WERI-Rb-1 (cell line): ENCODE measurements at places on chromosomes 16 and 17.

GRCh38 chr17:62690168-62690897, 62.9 kb downstream of the MRC2 start:
- DNase-seq = peak; percentile 21

GRCh38 chr17:38608648-38609047, 2.9 kb upstream of the SRCIN1 start:
- no peak for DNase-seq

- DNase-seq = no peak
Observed at GRCh38 chr16:87367529-87367928, 16.0 kb downstream of the FBXO31 start.

DNA sequence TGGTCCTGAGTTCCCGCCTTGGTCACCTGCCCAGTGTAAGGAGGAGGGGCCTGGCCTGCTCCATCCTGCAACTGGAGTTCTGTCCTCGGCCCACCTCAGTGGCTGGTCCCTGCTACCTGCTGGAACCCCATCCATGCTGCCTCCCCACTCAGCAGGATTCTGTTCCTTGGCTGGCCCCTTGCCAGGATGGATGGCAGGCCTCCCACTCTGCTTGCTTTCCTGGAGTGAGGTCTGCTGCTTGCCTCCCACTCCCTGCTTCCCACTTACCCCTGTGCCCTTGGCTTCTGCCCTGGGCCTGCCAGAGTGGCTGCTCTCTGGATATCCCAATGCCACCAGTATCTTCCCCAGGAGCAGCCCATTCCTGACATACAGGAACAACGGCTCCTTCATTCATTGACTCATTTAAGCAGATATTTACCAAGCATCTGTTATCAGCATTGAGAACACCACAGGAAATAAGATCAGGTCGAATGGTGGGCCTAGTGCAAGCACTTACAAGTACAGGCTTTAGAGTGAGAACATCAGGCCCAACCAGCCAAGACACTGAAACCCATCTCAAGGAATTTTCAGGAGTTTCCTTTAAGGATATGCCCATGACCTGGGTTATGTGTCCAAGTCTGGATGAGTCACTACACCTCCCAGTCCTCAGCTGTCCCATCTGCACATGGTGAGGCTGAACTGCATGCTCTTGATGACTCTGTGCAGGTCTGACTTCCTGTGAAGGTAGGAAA, 17.0 kb upstream of the RPRML start:
- DNase-seq = no peak

GRCh38 chr17:17911001-17911613, 61.1 kb downstream of the TOM1L2 start:
- peak; percentile 35 for DNase-seq

GRCh38 chr17:10151667-10152496, 46.5 kb downstream of the GAS7 start:
- DNase-seq = no peak

GRCh38 chr17:65660947-65661346, 99.5 kb upstream of the AXIN2 start:
- no peak for DNase-seq

DNA sequence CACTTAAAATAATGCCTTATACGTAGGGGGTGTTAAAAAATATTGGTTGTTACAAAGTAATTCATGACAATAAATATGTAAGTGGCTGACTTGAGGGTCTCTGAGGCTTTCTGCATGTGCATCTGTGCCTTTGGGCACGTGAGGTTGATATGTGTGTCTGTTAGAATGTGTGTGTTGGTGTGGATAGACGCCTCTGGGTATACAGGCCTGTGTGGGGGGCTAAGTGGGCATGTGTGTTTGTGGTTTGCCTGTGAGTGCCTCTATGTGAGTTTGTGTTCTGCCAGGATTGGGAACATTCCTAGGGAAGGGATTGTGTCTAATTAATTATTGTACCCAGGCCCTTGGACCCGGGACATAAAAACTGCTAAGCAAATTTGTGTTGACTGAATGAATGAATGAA, 19.0 kb downstream of the GP2 start:
- DNase-seq = no peak

DNA sequence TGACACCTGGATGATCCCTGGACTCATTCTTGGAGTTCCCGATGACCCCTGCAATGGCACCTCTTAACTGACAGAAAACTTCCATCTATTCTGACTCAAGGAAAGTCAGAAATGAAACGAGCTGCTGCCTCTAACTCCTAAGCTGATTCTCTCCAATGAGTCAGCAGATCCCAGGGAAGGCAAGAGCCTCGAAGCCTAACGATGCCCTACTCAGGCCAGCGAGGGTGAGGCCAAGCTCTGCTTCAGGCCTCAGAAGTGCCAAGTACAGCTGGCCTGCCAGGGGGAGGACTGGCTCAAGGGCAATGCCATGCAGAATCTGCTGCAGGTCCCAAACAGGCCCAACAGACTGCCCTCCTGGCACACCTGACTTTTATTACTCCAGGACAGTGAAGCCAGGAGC, 36.3 kb downstream of the PLXDC1 start:
- DNase-seq = no peak

DNA sequence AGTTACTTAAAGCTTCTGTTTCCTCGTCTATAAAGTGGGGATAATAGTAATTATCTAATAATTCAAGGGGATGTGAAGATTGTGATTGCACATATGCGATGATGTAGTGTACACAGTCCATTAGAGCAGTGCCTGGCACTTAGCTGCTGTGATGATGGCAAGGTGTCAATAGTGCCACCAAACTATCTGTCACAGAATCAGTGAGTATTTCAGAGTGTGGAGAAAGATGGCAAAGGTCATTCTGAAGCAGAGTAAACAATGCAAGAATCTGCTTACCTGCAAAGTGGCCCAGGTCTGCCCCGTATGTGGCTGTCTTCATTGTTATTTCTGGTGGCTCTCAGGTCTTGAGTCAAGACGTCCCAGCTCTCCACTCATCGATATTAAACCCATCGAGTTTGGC, 15.1 kb downstream of the SYT17 start:
- DNase-seq = no peak

DNA sequence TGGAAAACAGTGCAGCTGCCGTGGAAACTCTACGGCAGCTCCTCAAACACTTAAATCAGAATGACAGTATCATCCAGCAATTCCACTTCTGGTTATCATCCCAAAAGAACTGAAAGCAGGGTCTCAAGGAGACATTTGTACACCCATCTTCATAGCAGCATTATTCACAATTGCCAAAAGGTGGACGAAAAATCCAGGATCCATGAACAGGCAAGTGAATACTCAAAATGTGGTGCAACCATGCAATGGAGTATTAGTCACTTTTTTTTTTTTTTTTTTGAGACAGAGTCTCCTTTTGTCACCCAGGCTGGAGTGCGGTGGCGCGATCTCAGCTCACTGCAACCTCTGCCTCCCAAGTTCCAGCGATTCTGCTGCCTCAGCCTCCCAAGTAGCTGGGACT, 10.6 kb upstream of the AATK start:
- DNase-seq = no peak

DNA sequence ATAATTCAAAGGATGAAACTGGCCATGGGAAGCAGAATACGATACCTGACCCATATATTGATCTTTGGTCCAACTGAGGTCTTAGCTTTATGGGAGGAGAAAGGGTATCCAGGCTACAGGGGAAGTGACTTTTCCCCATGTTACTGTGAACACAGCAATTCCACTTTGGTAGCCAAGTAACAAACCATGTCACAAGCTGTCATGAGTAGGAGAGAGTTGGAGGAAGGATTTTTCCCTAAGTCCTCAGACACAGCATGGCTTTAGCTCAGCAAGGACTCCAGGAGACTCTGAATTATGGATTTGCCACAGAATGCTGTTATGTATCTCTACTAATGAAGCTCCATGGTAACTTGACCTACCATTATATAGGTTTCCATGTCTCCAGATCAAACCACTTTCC, 56.5 kb upstream of the GNAO1 start:
- DNase-seq = no peak

DNA sequence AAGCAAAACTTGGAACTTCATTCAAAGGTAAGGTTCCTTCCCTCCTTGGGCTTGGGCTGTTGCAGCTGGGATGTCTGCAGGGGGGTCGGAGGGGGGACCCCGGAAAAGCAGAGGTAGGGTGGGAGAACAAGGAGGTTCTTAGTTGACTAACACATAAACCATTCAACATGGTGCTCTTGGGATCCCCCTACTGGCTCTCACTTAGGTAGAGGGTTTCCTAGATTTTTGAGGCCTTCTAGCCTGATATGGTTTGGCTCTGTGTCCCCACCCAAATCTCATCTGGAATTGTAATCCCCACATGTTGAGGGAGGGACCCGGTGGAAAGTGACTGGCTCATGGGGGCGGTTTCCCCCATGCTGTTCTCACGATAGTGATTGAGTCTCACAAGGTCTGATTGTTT, 93.9 kb downstream of the RGS9 start:
- no peak for DNase-seq

GRCh38 chr16:50887500-50888298, 145.8 kb downstream of the CYLD start:
- no peak for DNase-seq
